DMS 273 treated with DMSO at 0.1 percent for 48 hours (cell line): ENCODE measurements at places on chromosomes 4 and X.

- DNase-seq = no peak
Measured at GRCh38 chrX:16573781-16574180, 76.2 kb upstream of the S100G start.

DNA sequence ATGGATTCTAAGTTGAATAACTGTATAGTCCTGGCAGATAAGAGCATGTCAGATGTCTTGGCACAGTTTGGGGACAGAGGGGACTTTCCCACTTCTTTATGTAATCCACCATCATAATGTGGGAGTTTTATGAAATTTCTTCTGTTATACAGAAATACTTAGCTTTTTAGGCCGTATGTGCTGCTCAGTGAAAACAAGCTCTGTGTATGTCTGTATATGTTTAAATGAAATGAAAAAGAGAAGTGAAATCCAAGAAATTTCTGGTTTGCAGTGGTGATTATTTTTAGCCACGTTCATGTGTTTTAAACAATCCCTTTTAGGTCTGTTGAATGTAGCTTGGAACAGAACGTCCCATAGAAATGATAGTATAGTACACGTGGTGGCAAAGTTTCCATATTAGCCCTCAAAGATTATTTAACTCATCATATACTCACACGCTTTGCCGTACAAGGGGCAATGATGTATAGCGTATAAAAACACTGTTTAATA lies 41.0 kb downstream of the GAB1 start:
- no peak for DNase-seq

DNA sequence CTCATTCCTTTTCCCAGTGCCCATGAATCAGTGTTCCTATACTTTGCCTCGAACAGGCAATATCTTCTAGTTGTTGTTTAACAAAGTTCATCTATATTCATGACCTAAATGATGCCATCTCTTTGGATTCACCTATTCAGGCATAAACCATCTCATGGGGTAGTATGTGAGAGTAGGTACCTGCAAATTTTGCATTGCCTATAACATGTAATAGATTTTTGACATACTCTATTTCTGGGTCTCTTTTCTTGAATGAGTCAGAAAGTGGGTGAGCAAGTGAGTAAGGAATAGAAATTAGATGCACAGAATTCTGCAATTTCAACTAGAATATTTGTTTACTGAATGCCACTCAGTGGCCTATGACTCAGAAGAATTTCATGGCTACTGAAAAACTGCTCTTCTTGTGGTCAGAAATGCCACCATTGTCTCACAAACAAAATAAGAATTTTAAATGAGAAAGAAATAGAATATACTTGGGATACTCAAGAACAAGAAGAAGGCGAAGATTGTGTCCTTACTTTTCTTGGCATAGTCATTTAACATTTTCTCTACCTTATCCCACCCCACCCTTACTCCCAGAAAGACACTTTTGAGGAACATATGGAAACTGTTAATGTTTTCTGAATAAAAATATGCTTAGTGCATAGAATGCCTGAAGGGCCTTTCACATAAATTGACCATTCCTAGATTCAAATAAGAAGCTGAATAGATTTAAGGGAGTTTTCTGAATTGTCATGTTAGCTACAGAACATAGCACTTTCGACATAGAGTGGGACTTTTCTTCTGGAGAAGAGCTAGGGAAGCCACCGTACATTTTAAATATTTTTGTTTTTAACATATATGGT lies 86.8 kb downstream of the HHIP start:
- no peak for DNase-seq

GRCh38 chr4:128601991-128602695 lies 207.4 kb upstream of the JADE1 start:
- no peak for DNase-seq

DNA sequence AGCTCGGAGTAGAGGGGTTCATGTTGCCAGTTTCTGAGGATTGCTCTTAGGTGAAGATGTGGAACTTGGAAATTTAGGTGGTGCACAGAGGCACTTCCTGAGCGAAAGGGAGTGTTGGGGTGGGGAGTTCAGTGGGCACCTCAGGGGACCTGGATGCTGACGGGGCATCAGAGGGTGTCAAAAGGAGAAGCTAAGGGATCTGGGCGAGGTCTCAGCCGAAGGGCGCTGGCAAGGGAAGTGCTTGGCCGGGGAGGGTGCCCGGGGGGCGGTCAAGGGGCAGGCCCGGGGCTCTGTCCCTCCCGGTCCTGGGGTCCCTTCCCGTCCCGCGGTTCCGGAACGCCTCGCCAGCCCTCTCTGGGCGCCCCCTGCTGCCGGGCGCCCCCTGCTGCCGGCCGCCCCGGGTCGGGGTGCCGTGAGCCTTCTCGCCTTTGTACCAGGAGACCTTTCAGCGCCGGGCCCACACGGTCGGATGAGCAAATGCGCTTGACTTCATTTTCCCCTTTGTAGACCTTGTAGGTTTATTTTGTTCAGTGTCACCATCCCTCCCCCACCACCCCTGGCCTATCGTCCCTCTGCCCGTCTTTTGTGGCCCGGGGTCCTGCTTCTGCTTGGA lies 3.0 kb upstream of the PHOX2B start:
- no peak for DNase-seq

DNA sequence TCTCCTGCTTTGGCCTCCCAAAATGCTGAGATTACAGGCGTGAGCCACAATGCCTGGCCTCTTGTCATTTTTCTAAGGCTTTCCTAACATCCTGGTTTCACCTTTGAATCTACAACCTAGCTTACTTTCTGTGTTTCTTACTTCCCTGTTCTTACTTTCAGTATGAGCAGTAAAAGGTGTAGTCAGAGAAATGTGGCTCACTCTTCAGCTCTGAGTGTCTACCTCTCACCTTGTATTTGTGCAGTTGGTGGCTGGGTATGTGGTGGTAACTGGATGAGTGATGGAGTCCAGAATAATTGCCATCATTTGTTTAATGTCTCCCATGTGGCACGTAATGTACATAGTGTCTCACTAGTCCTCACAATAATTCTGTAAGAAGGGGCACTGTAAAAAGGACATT lies 19.1 kb upstream of the CXCL11 start:
- DNase-seq = no peak

- no peak for DNase-seq
Measured at GRCh38 chr4:30821859-30822612, 101.9 kb downstream of the PCDH7 start.

GRCh38 chr4:2788101-2788500 lies 4.8 kb upstream of the SH3BP2 start:
- no peak for DNase-seq

DNA sequence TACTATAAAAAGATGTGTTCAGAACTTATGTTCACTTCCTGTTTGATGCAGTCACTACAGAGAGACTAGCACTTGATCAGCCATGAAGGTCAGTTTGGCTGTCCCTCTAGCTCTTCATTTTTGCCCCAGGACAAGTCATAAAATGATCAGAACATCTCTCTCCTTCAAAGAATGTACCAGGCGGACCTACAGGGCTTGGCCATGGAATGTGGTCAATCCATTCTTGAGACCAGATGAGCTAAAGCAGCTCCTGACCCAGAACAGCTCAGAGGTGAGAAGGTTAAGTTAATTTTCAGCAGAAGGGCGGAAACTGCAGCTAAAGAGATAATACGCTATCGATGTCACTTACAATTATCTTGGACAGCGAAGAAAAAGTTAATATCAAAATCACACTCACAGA lies 49.2 kb upstream of the TAB3 start:
- no peak for DNase-seq

DNA sequence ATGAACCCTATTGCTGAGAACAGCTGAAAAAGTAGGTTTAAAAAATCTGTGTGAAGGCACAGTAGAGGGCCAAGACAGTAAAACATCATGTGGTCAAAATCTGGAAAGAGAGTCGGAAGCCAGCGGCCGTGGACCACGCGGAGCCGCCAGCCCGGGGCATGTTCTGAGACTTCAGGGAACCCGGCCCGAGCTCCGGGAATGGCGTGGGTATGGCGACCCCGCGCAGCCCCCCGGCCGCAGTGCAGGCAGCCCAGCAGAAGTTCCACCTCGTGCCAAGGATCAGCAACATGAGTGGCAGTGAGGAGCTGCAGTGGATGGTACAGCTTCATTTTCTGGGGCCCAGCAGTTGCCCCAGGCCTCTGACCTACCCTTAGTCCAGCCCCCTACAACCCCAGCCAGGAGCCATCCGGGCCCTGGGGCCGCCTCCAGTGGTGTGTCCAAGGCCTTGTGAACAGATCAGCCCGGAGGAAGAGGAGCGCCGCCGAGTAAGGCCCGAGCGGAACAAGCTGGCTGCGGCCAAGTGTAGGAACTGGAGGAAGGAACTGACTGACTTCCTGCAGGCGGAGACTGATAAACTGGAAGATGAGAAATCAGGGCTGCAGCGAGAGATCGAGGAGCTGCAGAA lies 94.2 kb downstream of the LARP1B start:
- DNase-seq = no peak

DNA sequence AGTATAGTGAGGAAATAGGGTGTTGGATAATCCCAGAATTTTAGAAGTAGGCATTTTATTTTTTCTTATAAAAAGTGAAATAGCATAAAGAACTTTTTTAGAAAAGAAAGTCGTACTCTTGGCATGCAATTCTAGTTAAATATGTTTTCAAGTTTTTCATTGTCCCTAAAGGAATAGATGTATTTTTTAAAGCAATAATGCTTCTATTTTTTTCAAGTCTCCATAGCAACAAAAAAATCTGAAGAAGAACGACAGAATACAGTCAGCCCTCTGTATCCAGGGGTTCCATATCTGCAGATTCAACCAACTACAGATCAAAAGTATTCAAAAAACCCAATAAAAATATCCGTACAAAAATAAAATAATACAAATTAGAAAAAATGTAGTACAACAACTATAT lies 538.2 kb downstream of the GLUD2 start:
- DNase-seq = no peak

- no peak for DNase-seq
Measured at GRCh38 chr4:22323691-22324090, 192.2 kb downstream of the ADGRA3 start.

DNA sequence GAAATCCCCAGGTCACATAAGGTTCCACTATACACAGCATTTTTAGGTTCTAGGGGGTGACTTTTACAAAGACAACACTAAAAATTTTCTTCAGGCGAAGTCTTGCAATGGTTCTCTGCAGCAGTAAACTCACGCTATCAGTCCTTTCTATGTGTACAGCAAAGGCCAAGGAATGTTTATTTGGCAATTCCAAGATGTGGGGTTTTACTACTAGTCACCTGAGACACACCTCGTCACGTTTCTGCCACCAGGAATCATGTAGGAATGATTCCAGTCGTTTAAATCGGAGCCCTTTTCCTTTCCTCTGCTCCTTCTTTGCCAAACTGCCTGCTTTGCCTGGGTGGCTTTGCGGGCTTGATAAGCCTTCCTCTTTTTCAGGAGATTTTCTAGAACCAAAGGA lies 75.9 kb upstream of the ENPEP start:
- DNase-seq = no peak

DNA sequence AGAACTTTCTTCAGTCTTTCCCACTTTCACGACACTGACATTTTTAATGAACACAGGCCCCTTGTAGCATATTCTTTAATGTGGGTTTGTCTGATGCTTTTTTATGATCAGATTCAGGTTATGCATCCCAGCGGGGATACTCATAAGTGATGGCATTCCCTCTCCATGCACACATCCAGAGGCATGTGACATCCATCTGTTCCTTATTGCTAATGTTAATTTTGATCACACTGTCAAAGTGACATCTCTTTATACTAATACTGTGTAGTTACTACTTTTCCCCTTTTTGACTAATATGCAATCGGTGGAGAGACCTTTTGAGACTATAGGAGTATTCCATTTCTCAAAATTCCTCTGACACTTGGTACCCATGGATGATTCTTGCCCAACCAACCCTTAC lies 43.8 kb upstream of the HS3ST1 start:
- DNase-seq = no peak

DNA sequence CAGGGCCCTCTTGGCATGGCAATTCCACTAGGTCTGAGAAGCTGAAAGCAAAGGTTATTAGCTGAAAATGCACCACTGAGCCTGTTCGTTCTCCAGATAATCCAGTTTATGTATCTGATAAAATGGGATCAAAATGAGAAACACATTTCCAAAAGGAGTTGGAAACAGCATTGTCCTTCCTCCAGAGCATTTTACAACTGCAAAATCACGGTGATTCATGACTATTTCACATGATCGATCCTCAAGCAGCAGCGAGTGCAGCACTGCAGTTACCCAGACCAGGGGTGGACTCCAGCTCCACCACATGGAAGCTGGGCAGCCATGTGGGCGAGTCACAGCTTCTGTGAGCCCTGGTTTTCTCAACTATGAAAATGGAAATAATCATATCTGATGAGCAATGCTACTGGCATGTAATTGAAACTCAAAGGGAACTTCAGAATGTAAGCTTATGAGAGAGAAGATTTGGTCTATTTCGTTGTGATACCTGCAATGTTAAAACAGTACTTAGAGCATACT lies 78.7 kb upstream of the MSX1 start:
- DNase-seq = no peak

- no peak for DNase-seq
Measured at GRCh38 chr4:14428125-14428524, 574.2 kb upstream of the CPEB2 start.
